Cardiac septum (tissue), 1 donor: ENCODE measurements at places on chromosomes 16 and 17. TPM values are rescaled to one million over a fixed set of nuclear protein-coding genes. Genes with fewer than 3 reads are reported as not detected.

DNA sequence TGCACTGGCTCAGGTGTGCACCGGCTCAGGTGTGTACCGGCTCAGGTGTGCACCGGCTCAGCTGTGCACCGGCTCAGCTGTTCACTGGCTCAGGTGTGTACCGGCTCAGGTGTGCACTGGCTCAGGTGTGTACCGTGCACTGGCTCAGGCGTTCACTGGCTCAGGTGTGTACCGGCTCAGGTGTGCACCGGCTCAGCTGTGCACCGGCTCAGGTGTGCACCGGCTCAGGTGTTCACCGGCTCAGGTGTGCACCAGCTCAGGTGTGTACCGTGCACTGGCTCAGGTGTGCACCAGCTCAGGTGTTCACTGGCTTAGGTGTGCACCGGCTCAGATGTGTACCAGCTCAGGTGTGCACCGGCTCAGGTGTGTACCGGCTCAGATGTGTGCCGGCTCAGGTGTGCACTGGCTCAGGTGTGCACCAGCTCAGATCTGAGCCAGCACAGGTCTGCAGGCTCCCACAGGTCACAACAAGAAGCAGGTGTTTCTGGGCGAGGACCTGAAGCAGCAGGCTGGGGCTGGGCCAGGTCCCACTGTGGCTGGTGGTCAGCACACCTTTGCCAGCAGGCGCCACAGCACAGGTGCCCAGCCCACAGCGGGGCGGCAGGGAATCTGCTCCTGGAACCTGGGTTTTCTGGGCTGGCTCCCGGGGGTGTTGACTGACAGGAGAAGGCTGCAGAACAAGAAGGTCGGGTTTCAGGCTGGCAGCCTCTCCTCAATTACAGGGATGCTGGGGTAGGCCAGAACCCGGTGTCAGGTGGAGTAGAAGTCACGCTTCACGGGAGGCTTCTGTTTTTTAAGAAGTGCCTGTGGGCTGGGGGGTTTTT lies 17.2 kb downstream of the METRNL start:
- no peak for DNase-seq

GRCh38 chr16:73071131-73071940 lies 23.4 kb upstream of the ZFHX3 start:
- DNase-seq, result no peak

DNA sequence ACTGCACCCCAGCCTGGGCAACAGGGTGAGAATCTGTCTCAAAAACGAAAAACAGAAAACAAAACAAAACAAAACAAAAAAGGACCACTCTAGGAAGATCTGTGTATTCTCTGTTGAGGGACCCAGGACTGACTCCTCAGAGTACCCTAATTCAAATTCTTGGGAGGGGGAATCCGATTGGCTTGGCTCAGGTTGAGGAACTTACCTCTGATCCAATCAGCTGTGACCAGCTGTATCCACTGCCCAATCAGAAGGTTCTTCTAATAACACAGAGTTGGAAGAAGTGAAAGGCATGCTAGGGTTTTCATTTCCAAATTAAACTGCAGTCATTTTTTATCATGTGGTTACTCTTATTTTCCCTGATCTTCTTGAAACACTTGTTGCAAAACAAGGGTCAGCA lies 105.9 kb upstream of the CACNG3 start:
- no peak for DNase-seq

DNA sequence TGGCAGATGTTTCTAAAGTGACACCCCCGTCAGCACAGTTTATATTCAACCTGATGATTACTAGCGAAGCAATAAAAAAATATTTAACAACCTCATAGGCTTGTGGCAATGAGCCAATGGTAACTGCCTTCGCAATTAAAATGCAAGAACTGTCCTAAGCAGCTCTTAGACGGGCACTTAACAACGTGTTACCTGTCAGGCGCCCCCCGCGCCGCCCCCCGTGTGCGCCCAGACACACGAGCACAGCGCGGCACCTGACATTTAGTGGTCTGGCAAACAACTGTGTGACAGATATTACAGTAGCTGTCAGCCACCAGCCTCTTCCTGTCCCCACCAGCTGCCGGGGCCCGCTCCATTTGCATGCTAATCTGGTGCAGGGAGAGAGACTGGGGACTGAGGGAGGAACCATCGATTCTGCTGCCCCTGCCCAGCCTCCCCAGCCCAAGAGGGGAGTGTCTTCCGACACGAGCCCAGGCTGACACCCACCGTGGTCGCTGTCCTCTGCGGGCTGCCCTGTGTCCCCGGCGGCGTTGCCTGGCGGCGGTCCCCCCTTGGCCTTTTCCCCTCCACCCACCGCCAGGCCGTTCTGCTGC lies 12.7 kb downstream of the NDUFAF8 start:
- no peak for DNase-seq

DNA sequence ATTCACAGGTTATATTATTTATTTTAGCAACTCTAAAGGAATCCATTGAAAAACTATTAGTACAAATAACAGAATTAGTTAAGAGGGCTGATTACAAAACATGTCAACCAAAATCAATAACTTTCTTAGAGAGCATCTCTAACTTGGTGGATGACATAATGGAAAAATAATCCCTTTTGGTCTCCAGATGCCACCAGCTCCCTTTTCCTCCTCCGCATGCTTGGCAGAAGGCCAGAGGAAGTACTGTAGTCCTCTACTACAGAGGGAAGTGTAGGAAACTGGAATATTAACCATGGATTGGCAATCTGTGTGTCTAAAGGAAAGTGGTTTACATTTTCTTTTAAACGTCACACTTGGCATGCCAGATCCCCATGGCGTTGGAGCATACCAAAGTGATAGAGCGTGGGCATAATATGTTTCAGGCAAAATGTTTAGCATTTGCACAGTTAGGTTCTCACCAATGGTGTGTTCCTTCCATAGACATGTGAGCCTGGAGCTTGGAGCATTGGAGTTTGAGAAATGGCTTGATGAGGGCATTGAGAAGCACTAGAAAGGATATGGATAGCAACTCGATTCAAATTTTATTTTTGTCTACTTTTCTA lies 106.3 kb downstream of the PRKCB start:
- no peak for DNase-seq

DNA sequence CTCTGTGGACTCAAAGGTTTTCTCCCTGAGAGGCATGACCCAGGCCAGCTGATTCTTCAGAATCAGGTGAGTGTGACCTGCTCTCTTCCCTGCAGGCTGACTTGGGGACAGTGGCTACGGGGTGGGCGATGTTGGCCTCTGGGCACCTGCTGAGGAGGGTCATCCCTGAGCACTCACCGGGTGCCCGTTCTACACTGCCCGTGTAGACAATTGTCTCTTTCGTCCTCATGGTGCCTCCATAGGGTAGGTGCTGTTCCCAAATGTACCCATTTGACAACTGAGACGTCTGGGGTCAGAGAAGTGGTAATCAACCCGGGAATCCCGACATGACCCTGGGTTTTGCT lies 74.8 kb downstream of the GOSR1 start:
- DNase-seq, result no peak

GRCh38 chr16:80807906-80808305 lies 3.5 kb upstream of the CDYL2 start:
- no peak for DNase-seq

DNA sequence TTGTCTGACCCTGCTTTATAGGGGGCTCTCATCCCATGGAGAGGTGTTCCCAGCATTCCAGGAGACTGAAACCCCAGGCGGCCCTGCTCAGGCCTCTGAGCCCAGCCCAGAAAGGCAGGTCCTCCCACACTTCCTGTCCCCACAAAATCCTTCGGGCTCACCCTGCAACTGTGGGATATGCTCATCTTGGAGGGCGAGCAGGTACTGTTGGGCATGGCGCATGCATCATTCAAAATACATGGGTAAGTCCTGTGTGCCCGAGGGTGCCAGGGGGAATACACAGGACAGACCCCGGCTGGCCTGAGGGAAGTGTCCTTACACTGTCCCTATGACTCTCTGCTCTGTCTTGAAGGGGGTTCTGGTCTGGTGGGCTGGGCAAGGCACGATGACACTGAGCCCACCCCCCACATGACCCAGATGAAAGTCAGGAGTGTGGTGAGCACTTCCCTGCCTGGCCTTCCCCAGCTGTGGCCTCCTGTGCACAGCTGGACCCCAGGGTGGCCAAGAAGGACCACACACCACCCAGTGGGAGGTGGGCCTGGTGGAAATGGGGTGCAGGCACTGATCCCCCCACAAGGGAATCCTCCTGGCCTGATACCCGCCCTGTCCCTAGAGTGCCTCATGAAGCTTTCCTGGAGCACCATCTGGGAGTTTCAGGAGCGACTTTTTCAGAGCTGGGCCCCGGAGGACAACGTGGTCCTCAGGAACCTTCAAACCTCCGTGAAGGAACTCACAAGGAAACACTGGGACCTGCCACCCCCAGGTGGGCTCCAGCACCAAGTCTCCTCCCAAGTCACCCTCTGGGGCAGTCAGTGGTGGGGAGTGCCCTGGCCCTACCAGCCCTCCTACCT lies 46.7 kb downstream of the USP22 start:
- DNase-seq, result peak; percentile 61

- no peak for DNase-seq
Measured at GRCh38 chr16:11774065-11774626, 22.9 kb downstream of the ZC3H7A start.

- DNase-seq, result no peak
Measured at GRCh38 chr17:2383628-2384167, 17.2 kb downstream of the MNT start.

DNA sequence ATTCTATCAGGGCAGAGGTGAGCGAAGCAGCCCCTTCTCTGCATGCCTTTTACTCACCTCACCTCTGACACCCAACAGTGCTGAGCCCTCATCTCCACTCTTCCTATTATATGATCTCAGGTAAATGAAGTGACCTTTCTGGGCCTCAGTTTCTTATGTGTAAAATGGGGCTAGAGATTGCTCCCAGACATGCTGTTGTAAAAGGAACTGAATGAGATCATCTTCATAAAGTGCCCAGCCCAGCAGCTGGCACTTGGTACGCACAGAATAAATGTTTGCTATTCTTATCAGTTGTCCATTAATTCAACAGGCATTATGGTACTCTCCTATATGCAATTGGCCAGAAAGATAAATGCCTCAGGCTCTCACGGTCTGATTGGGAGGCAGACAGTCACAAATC lies 4.5 kb upstream of the GALK1 start:
- DNase-seq, result peak; percentile 27

DNA sequence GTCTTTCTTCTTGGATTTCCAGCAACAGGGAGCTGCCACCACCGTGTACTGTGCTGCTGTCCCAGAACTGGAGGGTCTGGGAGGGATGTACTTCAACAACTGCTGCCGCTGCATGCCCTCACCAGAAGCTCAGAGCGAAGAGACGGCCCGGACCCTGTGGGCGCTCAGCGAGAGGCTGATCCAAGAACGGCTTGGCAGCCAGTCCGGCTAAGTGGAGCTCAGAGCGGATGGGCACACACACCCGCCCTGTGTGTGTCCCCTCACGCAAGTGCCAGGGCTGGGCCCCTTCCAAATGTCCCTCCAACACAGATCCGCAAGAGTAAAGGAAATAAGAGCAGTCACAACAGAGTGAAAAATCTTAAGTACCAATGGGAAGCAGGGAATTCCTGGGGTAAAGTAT lies 389.0 kb downstream of the MAF start:
- no peak for DNase-seq

The C16orf96 gene
- total RNA-seq, result 0.11 TPM

The GNAO1 gene
- total RNA-seq, result 13.0 TPM

The JPT2 gene
- 26.2 TPM for total RNA-seq

The CLEC18A gene
- total RNA-seq, result 0.13 TPM

The SDK2 gene
- total RNA-seq, result 3.0 TPM

The PIPOX gene
- total RNA-seq, result 0.57 TPM

The PKMYT1 gene
- 1.8 TPM for total RNA-seq

The ALOXE3 gene
- not detected for total RNA-seq

The KRTAP3-2 gene
- not detected for total RNA-seq

The P3H4 gene
- total RNA-seq, result 5.1 TPM
